D341Med (cell line): ENCODE measurements at places on chromosomes 7 and 10.

DNA sequence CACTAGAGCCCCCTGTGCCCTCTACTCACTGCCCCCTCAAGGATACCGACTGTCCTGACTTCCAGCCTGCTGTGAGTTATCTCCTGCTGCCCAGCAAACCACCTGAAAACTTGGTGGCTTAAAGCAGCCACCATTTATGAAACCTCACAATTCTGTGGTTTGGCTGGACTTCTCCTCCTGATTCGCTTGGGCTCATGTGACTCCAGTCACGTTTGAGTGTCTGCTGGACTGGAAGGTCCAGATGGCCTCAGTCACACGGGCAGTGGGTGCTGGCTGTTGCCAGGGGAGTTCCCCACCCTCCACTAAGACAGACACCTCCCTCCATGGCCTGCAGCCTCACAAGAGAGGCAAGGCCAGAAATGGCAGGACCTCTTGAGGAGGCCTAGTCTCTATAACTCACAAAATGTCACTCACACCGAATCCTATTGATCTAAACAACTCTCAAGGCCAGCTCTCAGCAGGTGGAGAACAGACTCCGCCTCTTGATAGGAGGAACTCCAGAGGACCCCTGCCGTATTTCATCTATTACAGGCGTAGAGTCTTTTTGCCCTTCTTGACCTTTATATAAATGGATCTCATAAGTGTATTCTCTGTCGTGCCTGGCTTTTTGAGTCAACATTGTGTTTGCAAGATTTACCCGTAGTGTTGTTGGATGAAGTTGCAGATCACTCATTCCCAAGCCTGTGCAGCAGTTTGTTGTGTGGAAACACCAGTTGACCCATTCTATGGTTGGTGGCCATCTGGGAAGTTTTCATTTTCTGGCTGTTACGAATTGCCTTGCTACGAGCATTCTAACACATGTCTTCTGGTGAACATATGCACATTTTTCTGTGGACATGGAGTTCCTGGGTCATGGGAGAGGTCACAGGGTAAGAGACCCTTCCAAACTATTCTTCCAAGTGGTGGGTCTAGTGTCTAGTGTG lies 48.3 kb downstream of the ZMIZ1 start:
- DNase-seq = no peak

DNA sequence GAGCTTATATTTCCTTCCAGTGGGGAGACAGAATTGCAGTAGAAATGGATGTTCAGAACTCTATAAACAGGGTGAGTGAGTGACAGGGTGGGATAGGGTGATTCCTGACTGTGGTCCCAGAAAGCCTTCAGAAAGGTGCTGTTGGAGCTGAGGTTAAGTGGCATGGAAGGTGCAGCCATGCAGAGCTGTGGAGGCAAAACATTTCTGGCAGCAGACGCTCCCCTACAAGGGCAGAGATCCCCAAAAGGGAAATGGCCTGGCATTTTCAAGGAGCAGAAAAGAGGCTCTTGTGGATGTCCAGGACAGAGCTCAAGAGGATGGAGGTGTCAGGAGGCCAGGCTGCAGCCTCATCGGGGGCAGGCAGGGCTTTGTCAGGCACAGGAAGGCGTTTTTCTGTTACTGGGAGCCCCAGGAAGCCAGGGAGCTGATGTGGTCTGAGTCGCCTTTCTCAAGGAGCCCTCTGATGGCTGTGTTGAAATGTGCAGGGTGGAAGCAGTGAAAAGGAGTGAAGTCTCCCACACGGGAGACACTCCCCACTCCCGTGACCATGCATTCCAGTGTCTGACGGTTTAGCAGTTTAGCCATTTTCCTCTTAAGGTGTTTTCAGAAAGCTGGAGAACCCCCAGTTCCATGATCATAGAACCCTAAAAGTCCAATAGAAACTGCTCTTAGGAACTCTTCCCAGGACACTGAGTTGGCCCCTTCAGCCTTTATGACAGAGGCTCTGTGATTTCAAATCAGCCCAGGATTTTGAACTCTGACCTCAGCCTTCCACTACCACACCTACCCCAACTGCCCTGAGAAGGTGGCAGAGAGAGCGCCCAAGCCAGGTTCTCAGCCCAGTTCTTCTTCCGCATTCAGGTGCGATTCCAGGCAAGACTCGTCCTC lies 96.2 kb downstream of the C10orf105 start:
- DNase-seq = no peak

DNA sequence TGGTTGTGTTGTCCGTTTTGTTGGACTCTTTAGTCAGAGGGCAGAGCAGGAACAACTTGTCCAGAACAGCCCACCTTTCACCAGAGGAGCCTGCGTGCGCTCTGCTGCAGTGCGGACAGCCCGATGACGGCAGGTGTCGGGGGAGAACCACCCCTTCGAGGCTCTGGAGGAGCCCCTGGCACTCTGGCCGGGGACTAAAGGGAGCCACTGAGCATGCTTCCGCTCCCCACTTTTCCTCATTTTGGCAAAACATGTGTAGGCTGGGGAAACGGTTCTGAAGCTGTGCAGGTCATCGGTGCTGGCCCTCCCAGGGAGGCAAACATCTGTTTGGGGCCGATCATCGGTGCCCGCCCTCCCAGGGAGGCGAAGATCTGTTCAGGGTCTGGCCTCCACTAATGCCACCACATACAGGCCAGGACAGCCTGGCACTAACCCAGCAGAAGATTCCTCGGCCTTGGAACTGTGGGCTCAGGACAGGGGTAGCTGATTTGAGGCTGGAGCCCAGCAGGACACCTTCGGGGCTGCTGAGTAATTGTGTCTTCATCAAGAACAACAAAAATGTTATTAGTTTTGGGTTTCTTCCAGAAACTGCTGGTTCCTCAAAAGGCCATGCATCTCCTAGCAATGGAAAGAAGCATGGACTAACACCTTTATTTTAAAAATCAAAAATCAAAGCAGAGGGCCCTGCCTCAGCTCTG lies 124.4 kb upstream of the TCERG1L start:
- no peak for DNase-seq

DNA sequence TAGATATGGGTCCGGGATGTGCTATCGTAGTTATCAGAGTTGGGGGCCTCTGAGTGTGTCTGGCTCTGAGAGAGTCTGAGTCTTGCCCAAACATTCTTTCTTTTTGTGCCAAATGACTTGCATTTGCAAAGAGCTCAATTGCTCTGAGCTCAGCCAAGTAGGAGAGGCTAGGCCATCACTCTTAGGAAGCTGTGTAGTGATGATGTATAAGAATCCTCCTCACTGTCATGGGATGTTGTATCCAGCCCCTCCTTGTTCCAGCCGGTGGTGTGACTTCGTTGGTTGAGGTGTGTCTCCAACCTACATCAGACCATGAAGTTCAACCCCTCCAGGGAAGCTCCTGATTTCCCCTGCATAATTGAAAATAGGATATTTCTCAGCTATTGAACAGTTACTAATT lies 97.5 kb upstream of the NPS start:
- no peak for DNase-seq

- no peak for DNase-seq
Observed at GRCh38 chr7:24896031-24896501, 83.9 kb downstream of the OSBPL3 start.

DNA sequence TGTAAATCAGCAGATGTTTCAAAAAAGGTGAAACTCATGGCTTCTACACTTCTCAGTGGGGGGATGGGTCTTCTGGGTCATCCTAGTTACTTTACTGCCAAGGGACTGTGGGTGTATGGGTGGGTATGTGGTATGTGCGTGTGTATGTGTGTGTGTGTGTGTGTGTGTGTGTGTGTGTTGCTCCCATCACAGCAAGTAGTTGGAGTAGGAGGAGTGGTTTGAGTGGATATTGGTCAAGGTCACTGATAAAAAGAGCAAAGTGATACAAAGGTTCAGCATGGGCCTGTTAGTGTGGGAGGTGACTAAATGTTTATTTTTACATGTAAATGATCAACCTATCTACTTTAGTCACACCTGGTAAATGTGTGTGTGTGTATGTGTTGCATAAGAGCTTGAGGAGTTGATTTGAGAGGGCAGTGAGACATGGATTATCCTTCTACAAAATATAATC lies 11.8 kb upstream of the COBL start:
- DNase-seq = no peak

GRCh38 chr10:11298116-11298515 lies 280.4 kb downstream of the CELF2 start:
- DNase-seq = no peak

DNA sequence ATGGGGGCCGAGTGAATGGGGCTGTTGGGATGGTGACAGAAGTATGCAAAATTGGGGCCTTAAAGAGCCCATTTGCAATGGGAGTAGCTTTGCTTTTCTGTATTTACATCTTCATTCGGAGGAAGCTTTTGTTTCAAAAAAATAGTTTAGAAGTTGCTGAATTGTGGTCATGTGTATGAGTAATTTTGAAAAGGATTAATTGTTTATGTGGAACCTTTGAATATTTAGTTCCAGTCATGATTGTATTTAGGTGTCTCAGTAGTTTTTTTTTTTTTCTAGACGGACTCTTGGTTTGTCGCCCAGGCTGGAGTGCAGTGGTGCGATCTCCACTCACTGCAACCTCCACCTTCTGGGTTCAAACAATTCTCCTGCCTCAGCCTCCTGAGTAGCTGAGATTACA lies 37.2 kb downstream of the RBM33 start:
- no peak for DNase-seq

- no peak for DNase-seq
Observed at GRCh38 chr10:72074574-72075375, 13.6 kb downstream of the SPOCK2 start.

- no peak for DNase-seq
Observed at GRCh38 chr7:47807756-47808155, 140.5 kb downstream of the PKD1L1 start.

- no peak for DNase-seq
Observed at GRCh38 chr10:61993711-61994401, 92.4 kb downstream of the ARID5B start.

DNA sequence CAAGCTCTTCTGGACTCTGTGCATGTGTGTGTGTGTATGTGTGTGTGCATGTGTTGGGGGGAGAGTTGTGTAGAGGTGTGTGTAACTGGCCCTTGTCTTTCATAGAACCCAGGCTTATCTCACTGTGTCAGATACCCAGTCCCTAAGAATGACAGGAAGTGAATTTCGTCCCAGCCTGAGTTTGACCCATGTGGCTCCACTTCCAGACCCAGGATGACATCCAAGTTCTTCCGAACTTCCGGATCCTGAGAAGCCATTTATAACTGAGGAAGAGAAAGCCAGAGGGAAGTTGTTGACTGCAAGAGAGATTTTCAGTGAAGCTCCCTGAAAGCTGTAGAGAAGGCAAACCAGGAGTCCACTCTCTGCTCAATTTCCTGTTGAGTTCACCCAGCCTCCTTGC lies 53.2 kb downstream of the ADRB1 start:
- DNase-seq = no peak

- DNase-seq = no peak
Observed at GRCh38 chr10:114392112-114392835, 12.0 kb downstream of the AFAP1L2 start.

- peak; percentile 59 for DNase-seq
Observed at GRCh38 chr10:92240289-92241157, 50.4 kb downstream of the CPEB3 start.

DNA sequence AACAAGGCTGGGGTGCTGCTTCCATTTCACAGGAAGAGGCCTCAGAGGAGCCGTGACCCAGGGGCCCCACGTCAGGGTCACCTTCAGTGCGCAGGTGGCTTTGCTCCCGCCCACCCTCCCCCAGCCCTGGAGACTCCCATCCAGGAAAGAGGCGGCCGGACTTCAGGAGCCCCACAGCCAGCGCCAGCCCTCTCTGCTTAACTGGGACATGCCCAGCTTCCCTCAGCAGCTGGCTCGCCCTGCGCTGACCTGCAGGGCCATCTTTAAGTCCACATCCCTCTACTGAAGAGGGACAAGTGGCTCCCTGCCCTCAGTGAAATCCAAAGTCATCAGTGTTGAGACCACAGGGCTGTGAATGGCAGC lies 141.9 kb upstream of the PPP2R2D start:
- DNase-seq = no peak

GRCh38 chr7:144842377-144842851 lies 6.6 kb upstream of the TPK1 start:
- no peak for DNase-seq

DNA sequence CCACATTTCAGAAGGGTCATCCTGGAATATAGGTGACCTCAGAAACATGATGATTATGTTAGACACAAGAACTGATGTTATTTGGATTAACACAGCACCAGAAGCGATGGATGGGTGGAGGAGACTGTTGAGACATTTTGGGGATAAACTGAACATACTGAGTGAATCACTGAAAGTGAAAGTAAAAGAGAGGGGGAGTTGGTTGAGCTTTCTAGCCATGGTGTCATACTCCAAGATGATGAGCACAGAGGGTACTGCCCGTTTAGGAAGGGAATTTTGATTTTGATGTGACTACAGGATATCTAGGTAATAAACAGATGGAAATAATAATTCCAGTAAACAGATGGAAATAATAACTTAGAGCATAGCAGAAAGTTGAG lies 248.0 kb upstream of the NPY start:
- no peak for DNase-seq

DNA sequence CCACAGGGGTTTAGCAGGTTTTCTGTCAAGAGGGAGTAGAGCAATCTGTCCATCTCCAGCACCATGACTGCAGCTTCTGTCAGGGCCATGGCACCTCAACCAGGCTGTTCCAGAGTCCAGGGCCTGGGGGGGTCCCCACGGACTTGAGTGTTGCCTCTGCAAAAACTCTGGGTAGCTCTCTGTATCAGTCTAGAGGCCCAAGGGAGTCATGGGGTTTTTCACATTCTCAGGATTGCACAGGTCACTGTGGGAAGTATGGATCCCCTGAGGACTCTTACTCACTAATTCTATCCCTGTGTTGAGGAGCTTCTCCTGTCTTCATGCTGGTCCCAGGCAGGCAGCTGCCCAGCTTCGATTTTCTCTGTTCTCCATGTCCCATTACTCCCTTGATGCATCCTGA lies 60.5 kb downstream of the RNF133 start:
- no peak for DNase-seq

- no peak for DNase-seq
Observed at GRCh38 chr7:88015309-88015708, 81.3 kb downstream of the ADAM22 start.

- DNase-seq = no peak
Observed at GRCh38 chr7:77794000-77794399, 4.2 kb downstream of the TMEM60 start.

DNA sequence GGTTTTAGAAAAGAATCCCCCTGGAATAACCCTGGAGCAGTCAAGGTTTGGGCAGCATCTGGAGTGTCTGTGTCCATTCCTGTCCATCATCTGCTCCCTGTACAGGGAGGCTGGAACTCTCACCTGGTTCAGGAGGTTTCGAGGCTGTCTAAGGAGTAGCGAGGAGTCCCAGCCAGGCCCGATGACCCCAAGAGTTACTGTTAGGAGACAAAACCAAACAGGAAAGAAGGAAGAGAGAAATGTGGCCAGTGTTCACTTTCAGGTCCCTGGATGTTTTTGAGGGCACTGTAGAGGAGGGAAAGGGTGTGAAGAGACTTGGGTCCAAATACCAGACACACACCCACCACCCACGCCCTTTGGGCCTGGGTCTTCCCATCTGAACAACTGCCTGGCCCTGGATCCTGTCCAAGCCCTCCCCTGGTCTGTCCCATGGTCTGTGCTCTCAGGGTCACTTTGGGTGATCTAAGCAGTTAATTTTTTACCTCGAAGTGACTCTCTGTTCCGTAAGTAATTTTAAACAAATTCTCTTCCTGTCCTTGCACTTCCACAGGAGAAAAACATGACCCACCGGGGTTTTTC lies 117.1 kb downstream of the ZMIZ1 start:
- no peak for DNase-seq

- no peak for DNase-seq
Observed at GRCh38 chr10:102962951-102963755, 45.1 kb downstream of the CNNM2 start.
